ENCODE measurements at places on chromosomes 2 and 18.
A peak's percentile ranks its signal among the peaks of the same experiment; 100 is the strongest.

GRCh38 chr2:219119422-219120043 lies 41.1 kb downstream of the NHEJ1 start:
- DNase-seq = peak; percentile 79

DNA sequence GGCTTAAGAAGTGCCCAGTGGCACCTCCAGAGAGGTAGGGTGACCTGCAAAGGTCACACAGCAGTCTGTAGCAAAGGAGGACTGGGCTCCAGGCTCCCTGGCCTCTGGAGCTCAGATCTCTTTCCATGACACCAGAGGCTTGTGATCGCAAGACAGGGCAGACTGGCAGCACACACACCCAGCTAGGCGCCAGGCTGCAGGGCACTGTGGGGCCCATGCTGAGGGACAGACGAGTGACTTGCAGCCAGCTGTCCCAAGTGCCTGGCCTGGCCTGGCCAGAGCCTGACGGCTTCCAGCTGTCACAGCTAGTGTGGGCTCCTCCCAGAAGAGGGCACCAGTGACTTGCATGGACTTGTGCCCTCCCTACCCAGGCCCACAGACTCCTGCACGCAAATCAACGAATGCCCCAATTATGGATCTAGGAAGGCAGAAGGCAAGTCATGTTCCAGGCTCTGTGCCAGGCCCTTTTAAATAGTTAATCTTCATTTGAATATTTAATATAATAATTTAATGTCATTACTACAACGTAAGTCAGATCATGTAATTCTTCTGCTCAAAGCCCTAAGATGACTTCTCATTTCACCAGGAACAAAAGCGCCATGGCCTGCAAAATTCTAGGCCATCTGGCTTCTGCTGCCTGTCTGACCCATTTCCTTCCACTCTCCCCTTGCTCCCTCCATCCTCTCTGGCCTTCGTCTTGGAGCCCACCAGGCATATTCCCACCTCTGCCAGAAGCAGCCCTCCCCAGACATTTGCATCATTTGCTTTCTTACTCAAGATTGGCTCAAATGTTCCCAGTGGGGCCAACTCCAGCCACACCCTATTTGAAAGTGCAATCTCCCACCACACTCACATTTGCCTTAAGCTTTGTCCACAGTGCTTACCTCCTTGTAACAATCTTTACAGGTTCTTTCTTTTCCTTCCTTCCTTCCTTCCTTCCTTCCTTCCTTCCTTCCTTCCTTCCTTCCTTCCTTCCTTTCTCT lies 3.7 kb upstream of the SPEG start:
- peak; percentile 92 for DNase-seq

GRCh38 chr2:1088192-1088860 lies 137.7 kb downstream of the SNTG2 start:
- no peak for DNase-seq

- no peak for DNase-seq
Measured at GRCh38 chr2:71787476-71788185, 334.3 kb downstream of the DYSF start.

DNA sequence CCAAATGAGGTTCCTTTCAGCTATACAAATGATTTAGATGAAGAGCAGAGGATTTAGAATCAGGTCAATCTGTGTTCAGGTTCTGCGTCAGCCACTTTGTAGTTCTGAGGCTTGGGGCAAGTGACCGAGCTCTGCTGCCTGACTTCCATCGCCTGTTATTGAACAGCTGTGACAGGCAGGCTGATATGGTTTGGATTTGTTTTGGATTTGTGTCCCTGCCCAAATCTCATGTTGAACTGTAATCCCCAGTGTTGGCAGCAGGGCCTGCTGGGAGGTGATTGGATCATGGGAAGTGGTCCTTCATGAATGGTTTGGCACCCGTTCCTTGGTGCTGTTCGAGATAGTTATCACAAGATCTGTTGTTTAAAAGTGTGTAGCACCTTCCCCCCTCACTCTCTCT lies 18.6 kb downstream of the TYMS start:
- DNase-seq = no peak

DNA sequence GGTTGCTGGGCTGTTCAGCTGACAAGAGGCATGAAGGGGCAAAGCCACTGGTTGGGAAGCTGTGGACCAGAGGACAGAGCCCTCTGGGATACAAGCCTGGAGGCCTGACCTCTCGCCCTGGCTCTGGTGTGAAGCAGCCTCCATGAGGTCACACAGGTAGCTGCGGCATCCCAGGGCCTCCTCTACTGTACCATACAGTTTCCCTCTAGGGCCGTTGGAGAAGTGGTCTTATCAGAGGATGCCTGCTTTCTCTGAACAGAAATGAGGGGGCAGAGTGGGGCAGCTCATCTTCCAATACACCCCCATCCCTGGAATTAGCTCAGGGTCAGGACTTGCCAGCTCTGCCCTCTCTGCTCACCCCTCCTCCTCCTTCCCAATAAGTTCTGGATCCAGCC lies 135.1 kb upstream of the SMAD2 start:
- no peak for DNase-seq

All from tongue (tissue), 3 donors.